ENCODE measurements at places on chromosomes 4 and X.

DNA sequence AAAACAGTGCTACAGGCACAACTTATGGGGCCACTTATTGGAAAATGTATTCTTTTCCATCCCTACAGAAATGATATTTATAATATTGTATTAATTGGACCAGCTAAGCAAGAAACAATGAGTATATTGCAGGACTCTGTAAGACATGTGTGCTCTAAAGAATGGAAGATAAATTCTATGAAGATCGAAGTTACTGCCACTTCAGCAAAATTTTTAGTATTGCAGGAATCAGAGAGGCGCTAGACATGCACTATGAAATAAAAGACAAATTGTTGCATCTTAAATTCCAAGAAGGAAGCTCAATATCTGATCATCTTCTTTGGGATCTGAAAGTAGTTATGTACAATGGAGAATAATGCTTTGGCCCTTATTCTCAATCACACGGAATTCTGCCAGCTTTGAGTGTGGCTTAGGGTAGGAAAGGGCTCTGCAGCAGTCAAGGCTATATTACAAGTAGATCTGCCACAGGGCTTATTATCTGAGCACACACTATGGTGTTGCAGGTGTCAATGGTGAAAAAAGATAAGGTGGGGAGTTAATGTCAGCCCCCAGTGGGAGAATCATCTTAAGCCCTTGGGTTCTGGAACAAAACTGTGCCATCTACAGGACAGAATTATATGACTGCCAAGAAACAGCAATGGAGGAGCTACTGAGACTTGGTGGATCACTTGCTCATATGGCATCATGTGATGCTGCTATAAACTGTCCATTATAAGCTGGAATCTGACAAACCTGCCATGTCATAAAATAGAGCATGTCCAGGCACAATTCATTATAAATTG, 334.0 kb upstream of the NDST3 start:
- peak; percentile 91 for DNase-seq

- no peak for DNase-seq
Measured at GRCh38 chrX:129797251-129797906, 17.6 kb downstream of the SASH3 start.

DNA sequence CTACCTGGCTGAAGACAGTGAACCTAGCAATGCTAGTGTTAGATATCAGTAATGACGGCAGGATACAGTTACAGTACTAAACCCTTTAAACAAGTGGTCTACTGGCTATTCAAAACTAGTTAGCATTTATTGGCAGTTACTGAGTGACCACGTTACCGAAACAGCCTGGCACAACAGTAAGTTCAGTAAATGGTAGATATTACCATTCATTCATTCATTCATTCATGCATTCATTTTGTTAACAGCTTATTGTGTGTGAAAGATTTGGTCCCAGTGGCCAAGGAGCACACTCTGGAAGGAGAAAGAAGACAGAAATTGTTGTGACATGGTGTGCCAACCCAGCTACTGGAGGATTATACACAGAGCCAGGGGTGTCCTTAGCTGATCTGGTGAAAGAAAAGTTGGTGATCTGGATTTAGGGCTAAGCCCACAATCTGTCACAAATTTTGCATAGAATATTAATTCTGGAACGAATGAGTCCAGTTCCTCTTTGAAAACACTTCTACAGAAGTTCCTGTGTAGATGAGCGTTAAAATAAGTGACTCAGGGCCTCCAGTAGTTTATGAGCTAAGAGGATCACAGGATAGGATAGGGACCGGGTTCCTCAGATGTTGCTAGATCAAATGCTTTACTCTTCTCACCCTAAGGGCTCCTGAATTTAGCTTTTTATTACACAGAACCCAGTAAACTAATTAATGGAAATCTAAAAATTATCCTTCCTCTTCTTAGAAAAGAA, 179.1 kb downstream of the CBR4 start:
- no peak for DNase-seq

DNA sequence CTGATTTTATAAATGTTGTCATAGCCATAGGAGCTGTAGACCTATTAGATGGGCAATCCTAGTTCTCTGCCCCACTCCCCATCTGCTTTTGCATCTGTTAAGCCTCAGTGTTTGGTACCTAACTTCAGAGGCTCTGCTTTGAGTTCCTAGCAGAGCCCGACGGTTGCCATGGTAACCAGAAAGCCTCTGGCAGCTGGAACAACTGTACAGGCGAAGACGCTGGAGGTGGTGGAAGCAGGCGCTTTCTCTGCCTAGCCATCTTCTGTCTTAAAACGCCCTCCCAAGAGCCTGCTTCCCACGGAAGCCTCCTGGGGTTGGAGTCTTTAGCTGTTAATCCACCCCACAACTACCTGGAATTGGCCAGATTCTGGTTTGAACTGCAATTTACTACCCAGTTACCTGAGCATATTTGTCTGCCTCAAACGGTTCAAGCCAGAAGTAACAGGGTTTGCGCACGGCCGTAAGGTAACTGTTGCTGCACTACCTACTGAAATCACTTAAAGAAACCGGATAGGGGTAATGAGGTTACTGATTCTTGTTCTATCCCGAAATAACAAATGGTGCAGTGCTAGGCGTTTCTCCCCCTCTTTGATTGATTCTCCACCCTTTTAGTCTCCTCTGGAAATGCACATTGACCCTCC, 1.0 kb upstream of the GABRG1 start:
- DNase-seq = peak; percentile 74

- no peak for DNase-seq
Measured at GRCh38 chr4:71474731-71475130, 135.9 kb downstream of the SLC4A4 start.

- DNase-seq = no peak
Measured at GRCh38 chr4:80454556-80454955, 119.0 kb downstream of the CFAP299 start.

DNA sequence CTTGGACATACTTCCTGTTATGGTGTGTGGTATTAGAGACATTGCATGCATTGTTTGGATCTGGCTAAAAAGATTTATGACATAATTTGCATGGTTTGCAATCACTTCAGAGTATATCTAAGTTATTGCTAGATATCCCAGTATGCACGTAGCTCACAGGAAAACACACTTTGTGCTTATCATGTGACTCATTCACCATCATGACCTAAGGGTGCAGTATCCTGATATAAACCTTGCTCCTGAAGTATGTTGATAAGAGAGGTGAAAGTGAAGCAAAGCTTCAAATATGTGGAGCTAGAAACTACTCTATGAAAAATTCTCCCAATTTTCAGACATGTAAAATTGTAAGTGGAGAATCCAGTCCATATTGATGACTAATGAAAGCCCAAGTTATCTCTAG, 46.9 kb upstream of the GRXCR1 start:
- no peak for DNase-seq

- peak; percentile 55 for DNase-seq
Measured at GRCh38 chr4:26084414-26084813, 170.4 kb downstream of the SMIM20 start.

DNA sequence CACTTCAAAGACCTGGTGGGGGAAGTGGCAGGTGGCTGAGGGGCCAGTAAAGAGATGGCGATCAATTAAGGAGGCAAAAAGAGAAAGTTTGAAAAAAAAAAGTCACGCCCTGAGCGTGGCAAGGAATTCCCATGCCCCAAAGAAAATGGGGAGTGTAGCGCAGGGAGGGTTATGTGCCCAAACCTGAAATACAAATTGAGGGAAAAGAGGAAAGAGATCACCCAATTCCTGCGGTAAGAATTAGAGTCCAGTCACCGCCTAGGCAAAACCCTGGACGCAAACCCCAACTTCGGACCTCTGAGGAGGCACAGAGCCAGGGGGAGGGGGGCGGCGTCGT, 595 bp downstream of the ENOX2 start:
- DNase-seq = no peak

DNA sequence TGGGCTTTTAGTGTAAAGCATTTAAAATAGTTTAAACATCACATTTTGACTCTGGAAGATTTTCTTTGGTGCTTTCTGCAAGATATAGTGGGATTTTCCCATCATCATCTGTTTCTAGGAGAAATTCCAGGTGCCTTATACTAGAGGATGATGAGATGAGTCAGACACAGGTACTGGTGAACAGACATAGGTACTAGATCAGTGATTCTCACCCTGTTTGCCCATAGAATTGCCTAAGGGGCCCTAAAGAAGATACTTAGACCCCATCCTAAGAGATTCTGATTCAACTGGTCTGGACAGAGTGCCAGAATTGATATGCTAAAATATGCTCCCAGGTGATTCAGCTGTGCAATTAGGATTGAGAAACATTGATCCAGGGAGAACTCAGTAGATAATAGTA, 9.7 kb downstream of the TSPAN7 start:
- no peak for DNase-seq

DNA sequence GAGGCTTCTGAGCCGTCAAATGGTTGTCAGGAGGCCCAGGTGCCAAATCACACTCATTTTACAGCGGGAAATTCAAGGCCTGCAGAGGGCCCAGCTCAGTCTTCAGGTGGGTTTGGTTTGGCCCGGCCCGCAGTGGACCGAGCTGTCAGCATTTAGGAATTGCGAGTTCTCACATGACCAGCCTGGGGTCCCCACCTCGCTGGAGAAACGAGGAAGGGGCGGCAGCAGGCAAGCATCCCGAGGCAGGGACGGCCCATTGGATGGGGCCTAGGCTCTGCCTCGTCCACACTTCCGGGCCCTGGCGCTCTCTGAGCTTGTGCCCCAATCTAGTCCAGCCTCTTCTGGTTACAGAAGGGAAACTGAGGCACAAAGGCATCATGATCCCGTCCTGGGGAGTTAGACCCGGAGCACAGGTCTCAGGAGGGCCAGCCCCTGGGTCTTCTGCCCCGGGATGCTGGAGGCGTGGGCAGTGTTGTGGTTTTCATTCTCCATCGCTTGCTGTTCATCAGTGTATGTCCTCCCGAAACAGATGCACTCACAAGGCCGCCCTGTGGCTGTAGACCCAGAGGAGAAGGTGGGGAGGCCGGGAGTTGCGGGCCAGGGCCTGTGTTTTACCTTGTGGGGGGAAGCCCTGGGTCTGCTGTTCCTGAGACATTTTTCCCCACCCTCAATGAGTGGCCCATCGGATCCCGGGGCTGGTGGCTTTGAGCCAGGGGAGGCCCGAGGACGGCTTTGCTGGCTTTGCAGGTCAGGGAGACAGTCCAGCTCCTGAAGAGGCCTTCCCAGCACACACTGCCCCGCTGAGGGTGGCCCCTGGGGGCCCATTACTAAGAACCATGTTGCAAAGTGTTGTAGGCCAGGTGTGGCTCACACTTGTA, 8.9 kb downstream of the PSAPL1 start:
- no peak for DNase-seq

DNA sequence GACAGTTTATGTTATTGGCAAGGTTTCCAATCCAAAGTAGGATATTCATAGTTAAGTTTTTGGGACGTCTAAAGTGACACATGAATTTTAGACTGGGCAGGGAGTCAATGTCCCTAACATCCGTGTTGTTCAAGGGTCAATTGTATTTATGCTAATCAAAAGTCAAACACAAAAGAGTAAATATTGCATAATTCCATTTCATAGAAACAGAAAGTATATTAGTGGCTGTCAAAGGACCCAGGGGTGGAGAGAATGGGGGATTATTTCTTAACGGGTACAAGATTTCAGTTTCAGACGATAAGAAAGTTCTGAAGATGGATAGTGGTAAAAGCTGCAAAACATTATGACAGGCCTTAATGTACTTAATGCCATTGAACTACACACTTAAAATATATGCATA, 971.8 kb upstream of the AGA start:
- DNase-seq = no peak

DNA sequence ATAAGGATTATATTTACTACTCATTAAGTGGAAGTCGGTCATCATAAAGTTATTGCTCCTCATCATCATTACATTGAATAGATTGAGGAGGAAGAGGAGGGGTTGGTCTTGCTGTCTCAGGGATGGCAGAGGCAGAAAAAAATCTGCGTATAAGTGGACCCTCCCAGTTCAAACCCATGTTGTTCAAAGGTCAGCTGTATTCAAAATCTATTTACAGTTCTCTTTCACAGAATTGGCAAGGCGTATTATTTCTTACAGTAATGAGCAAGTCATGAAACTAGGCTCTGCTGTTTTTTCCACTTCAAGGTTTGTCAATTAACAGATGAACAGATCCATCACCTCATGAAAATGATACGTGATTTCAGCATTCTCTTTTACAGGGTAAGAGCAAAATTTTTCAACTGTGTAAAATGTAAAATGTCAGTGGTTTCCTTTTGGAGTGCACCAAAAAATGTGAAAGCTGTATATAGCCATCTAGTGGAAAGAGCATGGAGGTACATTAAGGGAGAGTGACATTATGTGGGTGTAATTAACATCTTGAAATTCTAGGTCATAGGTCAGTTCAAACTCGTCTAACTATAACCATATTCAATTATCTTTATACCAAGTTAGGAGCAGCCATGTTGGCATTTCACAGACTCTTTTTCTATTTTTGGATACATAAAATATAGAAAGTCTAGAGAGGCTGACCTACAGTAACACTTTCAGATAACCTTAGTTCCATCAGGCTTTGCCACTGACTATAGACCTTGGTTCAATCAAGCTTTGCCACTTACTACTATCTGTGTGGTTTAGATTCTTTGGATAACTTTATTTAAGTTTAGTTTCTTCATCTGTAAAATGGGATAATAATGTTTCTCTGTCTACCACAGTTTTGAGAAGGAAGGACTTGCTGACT, 30.1 kb downstream of the NEIL3 start:
- peak; percentile 36 for DNase-seq

DNA sequence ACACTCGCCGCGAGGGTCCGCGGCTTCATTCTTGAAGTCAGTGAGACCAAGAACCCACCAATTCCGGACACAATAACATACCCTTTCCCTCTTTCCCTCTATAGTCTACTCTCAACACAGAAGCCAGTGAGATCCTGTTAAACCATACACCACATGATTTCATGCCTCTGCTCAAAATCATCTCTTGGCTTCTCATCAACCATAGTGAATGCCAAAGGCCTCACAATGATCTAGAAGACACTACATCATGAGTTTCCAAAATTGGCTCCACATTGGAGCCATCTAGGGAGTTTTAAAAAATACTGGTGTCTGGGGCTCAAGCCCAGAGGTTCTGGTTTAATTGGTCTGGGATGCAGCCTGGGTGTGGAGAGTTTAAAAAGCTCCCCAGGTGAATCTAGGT, 124.5 kb downstream of the EFNB1 start:
- no peak for DNase-seq

Data from mesendoderm (in vitro differentiated cells).